ENCODE measurements at places on chromosomes 13 and 19.
A peak's percentile ranks its signal among the peaks of the same experiment; 100 is the strongest.

DNA sequence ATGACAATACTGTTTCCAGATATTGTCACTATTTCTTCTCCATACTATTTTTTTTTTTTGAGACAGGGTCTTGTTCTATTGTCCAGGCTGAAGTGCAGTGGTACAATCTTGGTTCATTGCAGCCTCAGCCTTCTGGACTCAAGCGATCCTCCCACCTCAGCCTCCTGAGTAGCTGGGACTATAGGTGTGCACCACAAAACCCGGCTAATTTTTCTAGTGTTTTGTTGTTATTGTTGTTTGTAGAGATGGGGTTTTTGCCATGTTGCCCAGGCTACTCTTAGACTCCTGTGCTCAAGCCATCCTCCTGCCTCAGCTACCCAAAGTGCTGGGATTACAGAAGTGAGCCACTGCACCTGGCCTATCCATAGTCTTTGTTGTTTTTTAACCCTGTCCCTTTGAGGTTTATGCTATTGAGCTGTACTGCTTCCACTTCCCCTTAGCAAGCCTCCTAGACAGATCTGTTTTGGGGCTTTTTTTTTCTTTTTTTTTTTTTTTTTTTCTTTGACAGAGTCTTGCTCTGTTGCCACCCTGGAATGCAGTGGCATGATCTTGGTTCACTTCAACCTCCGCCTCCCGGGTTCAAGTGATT, 27.6 kb upstream of the MAP3K10 start:
- no peaks in the 10 kb centered on the region for H3K27me3 ChIP-seq
- DNase-seq, result no peak
- H3K27ac ChIP-seq, result no peak overlapping the region

GRCh38 chr19:49894879-49895565, 1.7 kb downstream of the IL4I1 start:
- H3K4me3 ChIP-seq, result no peak overlapping the region
- DNase-seq, result peak; percentile 27
- no peak overlapping the region for H3K27ac ChIP-seq
- no peaks in the 10 kb centered on the region for H3K27me3 ChIP-seq
- H3K4me1 ChIP-seq, result peaks cover 6% of the 10 kb centered on the region

DNA sequence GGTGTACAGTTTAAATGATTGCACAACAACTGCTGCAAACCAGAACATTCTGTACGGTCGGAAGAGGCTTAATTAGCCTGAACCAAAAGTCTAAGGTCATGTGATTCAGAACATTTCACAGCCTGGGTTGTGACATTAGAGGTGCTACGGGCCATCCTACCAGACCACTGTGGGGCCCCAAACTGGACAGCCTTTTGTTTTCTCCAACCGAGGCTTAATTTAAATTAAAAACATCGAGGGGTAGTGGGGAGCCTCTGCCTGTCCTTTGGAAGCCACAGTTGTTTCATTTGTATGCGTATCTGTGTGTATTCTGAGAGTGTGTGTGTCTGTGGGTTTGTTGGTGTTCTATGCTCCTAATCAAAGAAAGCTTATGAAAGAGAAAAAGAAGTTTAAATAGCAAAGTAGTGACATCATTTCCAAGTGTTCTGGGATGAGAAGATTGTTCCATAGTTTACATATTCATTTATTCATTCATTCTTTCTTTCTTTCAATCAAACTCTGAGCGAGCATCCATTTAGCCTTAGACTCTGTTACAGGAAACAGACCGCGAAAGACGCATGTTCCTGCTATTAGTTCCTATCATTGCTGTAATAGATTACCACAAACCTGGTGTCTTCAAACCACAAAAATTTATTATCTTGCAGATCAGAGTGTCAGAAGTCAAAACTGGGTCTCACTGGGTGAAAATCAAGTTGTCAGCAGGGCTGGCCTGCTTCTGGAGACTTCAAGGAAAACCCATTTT, 444.8 kb downstream of the FOXO1 start:
- DNase-seq, result peak; percentile 14
- peaks cover 11% of the 10 kb centered on the region for H3K4me1 ChIP-seq
- H3K4me3 ChIP-seq, result no peak overlapping the region
- no peaks in the 10 kb centered on the region for H3K36me3 ChIP-seq

- H3K4me3 ChIP-seq, result no peak overlapping the region
- peak; percentile 56 for DNase-seq
- H3K36me3 ChIP-seq, result no peaks in the 10 kb centered on the region
- H3K27ac ChIP-seq, result no peak overlapping the region
These were observed 321.1 kb downstream of the MYO16 start for GRCh38 chr13:108950333-108951010.

DNA sequence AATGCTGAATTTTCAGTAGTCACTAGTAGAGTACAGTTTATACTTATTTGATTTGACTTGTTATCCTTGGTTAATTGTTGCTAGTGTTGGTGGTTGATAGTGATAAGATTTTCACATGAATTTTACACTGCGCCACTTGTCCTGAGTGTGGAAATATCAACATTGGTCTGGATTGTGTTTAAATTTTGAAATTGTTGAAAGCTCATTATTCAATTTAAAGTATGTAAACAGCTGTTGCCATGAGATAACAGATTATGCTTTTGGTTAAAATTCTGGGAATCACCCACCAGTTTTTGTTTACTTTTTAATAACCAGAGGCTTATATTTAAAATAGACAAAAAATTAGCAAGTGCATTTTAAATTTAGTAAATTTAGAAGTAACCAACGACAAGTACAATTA, 12.3 kb upstream of the TNFSF13B start:
- H3K36me3 ChIP-seq, result no peaks in the 10 kb centered on the region
- no peak overlapping the region for H3K27ac ChIP-seq
- no peaks in the 10 kb centered on the region for H3K27me3 ChIP-seq
- H3K4me3 ChIP-seq, result no peak overlapping the region
- H3K4me1 ChIP-seq, result no peaks in the 10 kb centered on the region

DNA sequence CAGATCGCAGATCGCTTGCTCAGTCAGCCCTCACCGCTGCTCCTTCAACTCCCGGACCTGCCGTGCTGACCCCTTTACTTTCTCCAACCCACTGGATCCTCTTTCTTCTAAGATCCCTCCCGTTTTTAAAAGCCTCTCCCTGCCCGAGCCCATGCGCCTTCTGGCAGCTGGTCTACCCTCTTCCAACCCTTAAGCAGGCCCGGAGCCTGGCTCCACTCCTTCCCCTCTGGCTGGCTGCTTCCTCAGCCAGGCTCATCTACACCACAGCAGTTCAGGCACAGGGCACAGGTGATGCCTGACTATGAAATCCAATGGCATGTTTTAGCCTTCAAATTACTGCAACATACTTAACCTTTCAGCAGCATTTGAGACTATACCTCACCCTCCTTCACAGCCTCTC, 63.8 kb upstream of the PABPC3 start:
- H3K4me1 ChIP-seq, result no peaks in the 10 kb centered on the region
- H3K27ac ChIP-seq, result no peak overlapping the region
- no peak for DNase-seq
- no peaks in the 10 kb centered on the region for H3K36me3 ChIP-seq
- H3K4me3 ChIP-seq, result no peak overlapping the region

- H3K27me3 ChIP-seq, result no peaks in the 10 kb centered on the region
- H3K4me1 ChIP-seq, result no peaks in the 10 kb centered on the region
- H3K4me3 ChIP-seq, result no peak overlapping the region
- H3K36me3 ChIP-seq, result no peaks in the 10 kb centered on the region
- H3K27ac ChIP-seq, result peak overlapping the region; percentile 95
These were observed 19.1 kb upstream of the FAM216B start for GRCh38 chr13:42762251-42762650.

DNA sequence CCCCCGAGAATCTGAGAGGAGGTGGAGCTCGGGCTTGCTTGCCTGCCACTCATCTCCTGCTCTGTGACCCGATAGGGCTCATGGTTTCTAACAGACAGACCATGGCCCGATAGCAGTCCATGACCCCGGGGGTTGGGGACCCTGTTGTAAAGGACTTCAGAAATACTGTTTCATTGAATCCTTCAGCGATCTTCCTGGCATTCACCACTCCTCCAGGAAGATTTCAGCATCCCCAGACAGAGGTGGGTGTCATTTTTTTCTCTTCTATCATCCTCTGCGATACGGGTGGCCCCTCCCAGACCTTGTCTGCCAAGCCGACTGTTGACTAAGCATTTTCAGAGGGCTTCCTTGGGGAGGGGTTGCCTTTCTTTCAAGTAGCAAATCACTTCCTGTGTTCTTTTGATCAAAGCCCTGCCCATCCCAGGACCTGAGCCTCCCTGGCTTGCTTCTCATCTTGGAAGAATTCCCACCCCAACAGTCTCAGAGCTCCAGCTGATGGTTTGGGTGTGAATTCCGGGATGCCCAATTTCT, 1.7 kb downstream of the MYO1F start:
- DNase-seq, result peak; percentile 15
- H3K36me3 ChIP-seq, result no peaks in the 10 kb centered on the region
- H3K4me3 ChIP-seq, result no peak overlapping the region
- H3K27ac ChIP-seq, result no peak overlapping the region
- no peaks in the 10 kb centered on the region for H3K27me3 ChIP-seq
- H3K4me1 ChIP-seq, result no peaks in the 10 kb centered on the region

- H3K36me3 ChIP-seq, result no peaks in the 10 kb centered on the region
- H3K27ac ChIP-seq, result no peak overlapping the region
- H3K27me3 ChIP-seq, result no peaks in the 10 kb centered on the region
- no peak for DNase-seq
These were observed 418.9 kb downstream of the DIAPH3 start for GRCh38 chr13:59744747-59745391.

GRCh38 chr13:33487575-33488243, 202.2 kb upstream of the STARD13 start:
- no peak overlapping the region for H3K27ac ChIP-seq
- H3K4me1 ChIP-seq, result peaks cover 2% of the 10 kb centered on the region
- H3K27me3 ChIP-seq, result no peaks in the 10 kb centered on the region

DNA sequence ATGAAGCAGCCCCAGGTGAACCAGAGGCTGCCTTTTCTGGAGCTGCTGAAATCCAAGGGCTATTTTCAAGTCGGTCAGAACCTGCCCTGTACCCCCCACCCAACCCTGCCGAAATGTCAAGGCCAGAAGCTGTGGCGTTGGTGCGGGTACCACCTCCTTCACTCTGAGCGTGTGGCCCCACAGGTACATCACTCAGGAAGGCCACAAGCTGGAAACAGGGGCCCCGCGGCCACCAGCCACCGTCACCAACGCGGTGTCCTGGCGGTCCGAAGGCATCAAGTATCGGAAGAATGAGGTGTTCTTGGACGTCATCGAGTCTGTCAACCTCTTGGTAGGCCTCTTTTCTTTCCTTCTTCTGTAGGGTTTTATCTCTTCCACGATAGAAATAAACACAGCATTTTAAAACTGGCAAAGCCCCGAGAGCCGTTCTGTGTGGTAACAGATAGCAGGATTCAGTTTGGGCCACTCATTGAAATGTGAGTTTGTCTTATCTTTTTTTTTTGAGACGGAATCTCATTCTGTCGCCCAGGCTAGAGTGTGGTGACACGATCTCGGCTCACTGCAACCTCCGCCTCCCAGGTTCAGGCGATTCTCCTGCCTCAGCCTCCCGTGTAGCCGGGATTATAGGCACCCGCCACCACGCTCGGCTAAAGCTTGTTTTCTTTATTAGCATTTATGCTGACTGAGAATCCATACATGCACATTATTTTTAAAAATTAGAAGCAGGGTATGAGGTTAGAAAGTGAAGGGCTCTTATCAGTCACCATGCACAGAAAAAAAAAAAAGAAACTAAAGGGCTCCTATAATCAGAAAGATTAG, 11.3 kb downstream of the AP1M1 start:
- DNase-seq, result no peak
- H3K4me1 ChIP-seq, result no peaks in the 10 kb centered on the region
- H3K27ac ChIP-seq, result no peak overlapping the region
- H3K4me3 ChIP-seq, result no peak overlapping the region

DNA sequence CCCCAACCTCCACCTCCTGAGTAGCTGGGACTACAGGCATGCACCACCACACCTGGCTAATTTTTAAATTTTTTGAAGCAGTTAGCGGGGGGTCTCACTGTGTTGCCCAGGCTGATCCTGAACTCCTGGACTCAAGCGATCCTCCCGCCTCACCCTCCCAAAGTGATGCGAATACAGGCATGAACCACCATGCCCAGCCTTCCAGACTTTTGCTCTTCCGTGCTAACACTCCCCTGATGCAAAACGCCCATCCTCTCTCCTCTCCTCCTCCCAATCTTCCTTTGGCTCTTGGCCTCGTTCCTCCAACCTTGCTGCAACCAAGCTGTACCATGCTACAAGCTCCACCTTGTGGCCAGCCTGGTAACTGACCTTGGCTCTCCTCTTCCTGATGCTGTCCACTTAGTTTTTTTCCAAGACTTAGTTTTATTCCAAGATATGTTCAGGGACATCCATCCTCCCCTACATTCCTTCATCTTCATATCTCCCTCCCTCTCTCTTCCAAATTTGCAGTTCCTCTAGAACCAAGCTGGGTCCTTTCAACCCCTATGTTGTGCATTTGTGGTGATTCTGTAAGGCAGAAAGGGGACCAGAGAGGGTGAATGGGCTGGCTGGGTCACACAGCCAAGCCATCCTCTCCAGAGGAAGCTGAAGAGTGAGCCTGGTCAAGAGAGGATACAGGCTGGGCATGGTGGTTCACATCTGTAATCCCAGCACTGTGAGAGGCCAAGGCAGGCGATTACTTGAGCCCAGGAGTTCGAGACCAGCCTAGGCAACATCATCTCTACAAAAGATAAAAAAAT, 32.8 kb downstream of the TINCR start:
- H3K4me3 ChIP-seq, result no peak overlapping the region
- DNase-seq, result no peak
- no peak overlapping the region for H3K27ac ChIP-seq
- H3K27me3 ChIP-seq, result no peaks in the 10 kb centered on the region
- no peaks in the 10 kb centered on the region for H3K36me3 ChIP-seq

GRCh38 chr13:55615081-55615480, 1525.6 kb upstream of the PRR20A start:
- H3K4me3 ChIP-seq, result no peak overlapping the region
- no peaks in the 10 kb centered on the region for H3K4me1 ChIP-seq
- no peaks in the 10 kb centered on the region for H3K27me3 ChIP-seq

DNA sequence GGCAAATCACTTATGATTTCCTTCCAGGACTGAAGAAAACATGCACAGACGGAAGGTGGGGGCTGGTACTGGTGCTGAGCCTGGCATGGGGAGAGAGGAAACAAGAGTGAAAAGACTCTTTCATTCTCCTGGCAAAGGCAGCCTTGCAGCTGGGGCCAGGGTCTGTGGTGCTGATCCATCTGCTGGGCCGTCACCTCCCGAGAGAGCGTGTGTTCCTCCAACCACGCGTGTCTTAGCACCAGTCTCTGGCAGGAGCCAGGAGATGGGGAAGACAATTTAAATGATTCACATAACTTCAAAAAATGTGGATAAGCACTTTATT, 23.9 kb upstream of the SPART start:
- no peak overlapping the region for H3K27ac ChIP-seq
- no peak overlapping the region for H3K4me3 ChIP-seq
- no peak for DNase-seq
- H3K36me3 ChIP-seq, result peaks cover 5% of the 10 kb centered on the region
- no peaks in the 10 kb centered on the region for H3K4me1 ChIP-seq

- no peak for DNase-seq
- H3K27me3 ChIP-seq, result no peaks in the 10 kb centered on the region
- H3K27ac ChIP-seq, result no peak overlapping the region
- H3K4me3 ChIP-seq, result no peak overlapping the region
These were observed 93.4 kb downstream of the UQCRFS1 start for GRCh38 chr19:29119590-29119989.

Measured in trophoblast cell (in vitro differentiated cells and primary cell).